ENCODE measurements at places on chromosomes 12 and 14.

DNA sequence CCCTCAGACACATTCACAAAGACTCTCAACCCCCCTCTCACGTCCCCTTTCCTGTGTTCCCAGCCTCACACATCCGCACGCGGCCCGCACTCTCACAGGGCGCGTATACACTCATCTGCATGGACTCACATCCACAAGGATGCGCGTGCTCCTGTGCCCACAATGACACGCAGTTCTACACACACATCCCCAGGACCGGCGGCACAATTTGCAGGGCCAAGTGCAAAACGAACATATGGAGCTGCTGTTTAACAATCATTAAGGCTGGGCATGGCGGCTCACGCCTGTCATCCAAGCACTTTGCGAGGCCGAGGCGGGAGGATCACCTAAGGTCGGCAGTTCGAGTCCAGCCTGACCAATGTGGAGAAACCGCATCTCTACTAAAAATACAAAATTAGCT lies 36.4 kb upstream of the EML1 start:
- DNase-seq, result no peak

- peak; percentile 75 for DNase-seq
These were observed 118.3 kb upstream of the SLC38A4 start for GRCh38 chr12:46944088-46944487.

DNA sequence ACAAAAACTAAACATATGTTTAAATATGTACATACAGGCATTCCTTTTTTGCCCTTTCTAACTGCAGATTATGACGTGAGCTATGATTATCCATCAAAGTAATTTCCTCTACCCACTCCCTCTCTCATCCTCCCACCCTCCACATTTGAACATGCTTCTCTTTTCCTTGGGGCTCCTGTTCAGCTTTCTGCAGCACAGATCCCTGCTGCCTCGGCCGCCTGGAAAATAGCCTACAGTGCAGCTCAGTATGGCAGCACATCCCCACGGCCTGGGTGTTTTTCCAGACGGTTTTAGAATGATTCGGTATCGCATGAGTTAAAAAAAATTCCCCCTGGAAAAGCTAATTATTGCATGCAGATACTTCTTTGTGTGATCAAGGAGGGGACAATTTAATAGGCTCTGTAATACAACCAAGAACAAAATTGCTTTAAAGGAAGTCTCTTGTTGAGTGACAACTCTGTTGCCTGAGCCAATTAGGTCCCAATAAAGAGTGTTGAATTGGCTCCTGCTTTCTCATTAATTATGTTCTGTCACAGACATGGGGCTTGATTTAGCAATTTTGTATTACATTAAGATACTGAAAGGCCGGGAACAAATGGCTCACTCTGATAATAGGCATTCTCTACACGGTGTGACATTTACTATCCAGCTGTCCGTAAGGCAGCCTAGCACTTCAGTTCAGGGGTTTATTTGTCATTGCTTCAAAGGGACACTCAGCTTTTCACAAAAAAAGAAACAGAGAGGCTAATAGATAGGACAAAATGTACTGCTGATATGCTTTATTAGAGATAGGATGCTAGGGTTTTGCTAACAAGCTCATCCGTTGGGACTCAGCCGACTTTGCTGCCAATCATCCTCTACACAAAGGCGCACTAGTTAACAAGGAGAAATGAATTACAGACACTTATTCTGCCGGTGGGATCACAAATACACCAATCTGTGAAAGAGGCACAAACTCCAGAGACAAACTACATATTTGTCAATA lies 285.8 kb upstream of the G2E3 start:
- no peak for DNase-seq

DNA sequence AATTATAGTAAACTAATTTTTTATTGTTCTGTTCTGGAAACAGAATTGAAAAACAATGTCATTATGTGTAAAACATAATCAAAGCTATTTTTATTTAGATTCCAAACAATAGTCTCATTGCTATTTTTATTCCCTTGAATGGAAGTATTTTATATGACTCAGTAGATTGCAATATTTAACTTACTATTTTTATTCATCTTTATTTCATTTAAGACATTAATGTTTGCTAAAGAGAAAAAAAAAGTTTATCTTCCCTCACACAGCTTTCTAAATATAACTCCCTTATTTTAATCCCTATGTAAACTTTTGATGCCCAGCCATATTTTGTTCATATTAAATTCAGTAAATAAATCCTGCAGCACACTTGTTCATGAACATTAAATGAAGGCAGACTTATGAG lies 622.4 kb downstream of the SLC6A15 start:
- peak; percentile 53 for DNase-seq

- no peak for DNase-seq
These were observed 203.8 kb downstream of the RASSF9 start for GRCh38 chr12:85632390-85632789.

- DNase-seq, result no peak
These were observed 25.9 kb upstream of the EDDM3A start for GRCh38 chr14:20719777-20720176.

GRCh38 chr12:81231574-81232368 lies 153.9 kb downstream of the ACSS3 start:
- DNase-seq, result no peak

- DNase-seq, result peak; percentile 49
These were observed 65.1 kb upstream of the KTN1 start for GRCh38 chr14:55514819-55515490.

GRCh38 chr12:116879509-116880212 lies 1.6 kb downstream of the HRK start:
- DNase-seq, result no peak

- no peak for DNase-seq
These were observed 196.5 kb upstream of the PZP start for GRCh38 chr12:9404469-9405260.

DNA sequence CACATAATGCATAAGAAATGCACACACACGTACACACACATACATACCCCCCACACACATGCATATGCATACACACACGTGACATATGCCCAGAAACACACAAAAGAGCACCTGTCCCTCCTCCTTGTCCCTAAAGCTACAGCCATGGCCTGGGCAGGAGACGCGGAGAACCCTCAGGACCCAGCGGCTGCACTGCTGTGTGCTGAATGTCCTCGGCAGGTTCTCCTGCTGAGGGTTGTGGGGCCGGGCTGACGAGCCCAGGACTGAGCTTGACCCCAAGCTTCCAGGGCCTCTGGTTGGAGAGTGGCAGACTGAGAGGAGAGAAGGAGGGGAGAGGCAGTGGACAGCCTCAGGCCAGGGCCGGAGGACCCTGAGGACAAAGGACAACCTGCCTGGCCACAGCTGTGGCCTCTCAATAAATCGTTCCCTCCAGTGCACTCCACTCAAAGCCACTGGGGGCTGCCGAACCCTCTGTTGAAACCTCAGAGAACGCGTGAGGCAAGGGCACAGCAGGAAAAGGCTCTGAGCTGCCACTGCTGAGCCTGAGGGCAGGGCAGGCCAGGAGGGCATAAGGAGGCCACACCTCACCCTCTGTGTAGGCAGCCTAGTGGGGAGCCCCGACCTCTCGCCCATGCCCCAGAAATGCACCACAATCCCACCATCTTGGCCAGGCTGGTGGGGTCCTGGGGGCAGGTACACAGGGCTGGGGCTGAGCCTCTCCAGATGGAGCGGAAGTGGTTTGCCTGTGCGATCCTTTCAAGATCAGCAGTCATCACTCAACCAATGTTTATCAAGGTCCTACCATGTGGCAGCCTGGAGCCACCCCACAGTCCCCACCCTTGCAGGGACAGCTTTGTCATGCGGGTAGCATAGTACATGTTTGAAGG lies 3.1 kb downstream of the CACNA2D4 start:
- no peak for DNase-seq

DNA sequence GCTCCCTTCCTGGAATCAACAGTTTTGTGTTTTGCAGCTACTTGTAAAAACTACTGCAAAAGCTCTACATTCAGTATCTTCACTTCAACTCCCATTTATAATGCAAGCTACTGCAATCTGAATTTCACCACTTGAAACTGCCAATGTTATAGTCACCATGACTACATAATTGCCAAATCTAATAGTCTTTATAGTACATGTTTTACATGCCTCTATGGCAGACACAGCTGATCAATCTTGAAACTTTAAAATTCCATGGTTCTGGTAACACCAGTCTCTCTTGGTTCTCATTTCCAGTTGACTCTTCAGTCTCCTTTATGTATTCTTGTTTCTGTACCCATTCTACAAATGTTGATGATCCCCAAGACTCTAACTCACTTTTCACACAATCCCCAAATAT lies 185.9 kb downstream of the MED13L start:
- DNase-seq, result no peak

DNA sequence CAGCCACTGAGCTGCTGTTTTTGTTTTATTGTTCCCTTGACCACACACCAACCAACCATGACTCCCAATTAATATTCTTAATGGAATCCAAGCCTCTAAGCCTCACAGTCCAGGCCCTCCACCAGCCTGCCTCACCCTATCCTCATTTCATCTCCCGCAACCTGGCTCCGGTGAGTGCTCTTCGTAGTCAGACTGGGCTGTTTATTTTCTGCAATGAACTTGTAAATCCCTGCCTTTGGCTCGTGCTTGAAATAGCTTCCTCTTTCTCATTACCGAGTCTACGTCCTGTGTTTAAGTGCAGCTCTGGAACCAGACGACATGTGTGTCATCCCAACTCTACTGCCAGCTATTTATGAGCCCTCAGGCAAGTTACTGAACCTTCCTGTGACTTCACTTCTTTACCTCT lies 12.4 kb upstream of the ETFBKMT start:
- DNase-seq, result no peak

DNA sequence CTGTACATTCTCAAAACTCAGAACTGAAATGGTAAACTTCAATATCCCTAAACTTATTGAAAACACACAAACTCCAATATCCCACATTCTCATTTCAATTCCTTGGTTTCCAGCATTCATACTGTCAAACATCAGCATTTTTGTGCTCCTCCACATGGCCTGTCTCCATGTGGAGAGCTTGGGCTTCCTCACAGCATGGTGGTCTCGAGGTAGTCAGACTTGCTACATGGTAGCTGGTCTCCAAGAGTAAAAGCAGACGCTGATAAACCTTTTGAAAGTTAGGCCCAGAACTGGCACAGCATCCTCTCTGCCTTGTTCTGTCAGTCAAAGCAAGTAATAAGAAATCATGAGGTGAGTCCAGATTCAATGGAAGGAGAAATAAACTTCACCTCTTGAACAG lies 70.5 kb downstream of the VCPKMT start:
- no peak for DNase-seq

DNA sequence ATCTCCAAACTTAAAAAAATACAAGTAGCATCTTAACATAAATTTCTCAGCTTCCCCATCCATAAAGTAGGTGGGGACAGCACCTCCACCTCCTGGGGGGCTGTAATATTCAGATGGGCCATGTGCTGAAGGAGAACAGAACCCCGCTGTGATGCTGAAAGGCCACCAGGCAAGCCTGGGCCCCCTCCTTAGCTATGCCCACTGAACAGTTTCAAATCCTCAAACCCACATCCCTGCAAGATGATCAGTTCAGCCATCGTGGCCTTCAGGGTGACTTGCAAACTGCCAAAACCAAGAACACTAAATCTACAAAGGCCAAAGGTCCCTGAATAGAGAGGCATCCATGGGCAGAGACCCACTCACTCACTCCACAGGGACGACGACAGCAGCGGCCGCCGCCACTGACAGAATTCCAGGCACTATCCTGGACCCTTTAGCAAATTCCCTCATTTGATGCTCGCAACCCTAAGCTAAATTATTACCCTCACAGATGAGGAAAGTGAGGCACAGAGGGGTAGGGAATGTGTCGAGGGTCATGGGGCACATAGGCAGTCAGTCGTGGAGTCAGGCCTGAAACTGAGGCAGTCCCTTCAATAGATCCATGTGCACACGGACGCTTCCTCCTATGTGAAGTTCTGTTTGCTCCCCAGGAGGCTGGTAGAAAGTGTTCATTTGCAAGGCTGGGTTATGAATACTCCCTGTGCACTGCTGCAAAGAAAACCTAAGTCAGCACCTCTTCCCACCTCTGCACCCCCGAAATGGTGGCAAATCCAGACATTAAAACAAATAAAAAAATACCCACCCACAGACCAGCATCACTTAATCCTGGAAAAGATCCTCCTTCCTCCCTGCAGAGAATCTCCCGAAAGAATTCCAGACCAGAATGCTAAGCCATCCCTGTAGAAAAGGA lies 5.9 kb downstream of the ITPK1 start:
- DNase-seq, result no peak

GRCh38 chr12:62006076-62006732 lies 254.0 kb upstream of the USP15 start:
- peak; percentile 24 for DNase-seq

- DNase-seq, result peak; percentile 87
These were observed 60.2 kb upstream of the ACTN1 start for GRCh38 chr14:69039288-69039628.

- no peak for DNase-seq
These were observed 98.1 kb downstream of the NEDD1 start for GRCh38 chr12:97005174-97005573.

GRCh38 chr12:11652351-11653040 lies 3.0 kb downstream of the ETV6 start:
- peak; percentile 64 for DNase-seq

- DNase-seq, result peak; percentile 41
These were observed 3.2 kb upstream of the MMP19 start for GRCh38 chr12:55845785-55846496.

GRCh38 chr12:64744422-64745258 lies 14.6 kb downstream of the GNS start:
- peak; percentile 11 for DNase-seq

DNA sequence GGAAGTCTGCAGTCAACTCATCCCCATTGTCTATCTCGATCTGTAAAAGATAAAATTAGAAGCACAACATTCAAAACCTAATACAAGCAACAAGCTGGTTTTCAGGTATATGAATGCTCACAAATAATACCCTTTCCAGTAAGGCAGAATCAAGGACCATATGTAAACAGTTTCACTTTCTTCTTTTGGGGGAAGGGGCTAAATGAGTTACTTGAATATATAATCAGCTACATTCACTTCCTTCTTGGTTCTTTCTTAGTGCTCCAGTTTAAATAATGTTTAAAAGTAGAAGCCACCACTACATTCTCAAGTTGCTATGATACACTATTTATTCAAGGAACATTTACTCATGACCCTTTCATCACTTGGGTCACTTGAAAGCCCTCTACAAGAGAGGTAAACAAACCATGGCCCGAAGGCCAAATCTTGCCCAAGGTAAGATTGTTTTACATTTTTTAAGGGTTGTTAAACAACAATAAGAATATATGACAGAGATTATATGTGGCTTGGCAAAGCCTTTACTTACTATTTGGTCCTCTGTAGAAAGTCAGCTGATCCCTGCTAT lies 10.3 kb downstream of the TWF1 start:
- DNase-seq, result no peak

GRCh38 chr12:109385339-109386058 lies 37.8 kb downstream of the MYO1H start:
- peak; percentile 38 for DNase-seq

Measured in fibroblast of skin of back (primary cell).